ENCODE measurements at places on chromosomes 6 and 20. TPM values are rescaled to one million over a fixed set of nuclear protein-coding genes. Genes with fewer than 3 reads are reported as not detected.

The CLDN20 gene
- not detected for polyA plus RNA-seq

The TRMT11 gene
- polyA plus RNA-seq = 11.2 TPM

The PPIL6 gene
- 0.34 TPM for polyA plus RNA-seq

The PLCB4 gene
- 1.5 TPM for polyA plus RNA-seq

The ULBP3 gene
- polyA plus RNA-seq = 0.56 TPM

The RAE1 gene
- 9.2 TPM for polyA plus RNA-seq

The ARFGEF3 gene
- polyA plus RNA-seq = 5.3 TPM

The FAM83C gene
- 0.03 TPM for polyA plus RNA-seq

The NKX2-4 gene
- not detected for polyA plus RNA-seq

The FAM110A gene
- polyA plus RNA-seq = 5.3 TPM

The BFSP1 gene
- 1.3 TPM for polyA plus RNA-seq

The SNPH gene
- 0.85 TPM for polyA plus RNA-seq

The SLC13A3 gene
- polyA plus RNA-seq = 2.2 TPM

The CAP2 gene
- polyA plus RNA-seq = 2.2 TPM

The HTR1B gene
- not detected for polyA plus RNA-seq

The RAET1E gene
- polyA plus RNA-seq = 0.06 TPM

The CDSN gene
- polyA plus RNA-seq = not detected

The THEMIS gene
- not detected for polyA plus RNA-seq

Data from adipose tissue (tissue), 3 donors.